Liver (tissue), 10 donors: ENCODE measurements at places on chromosomes 1 and 21. TPM values are rescaled to one million over a fixed set of nuclear protein-coding genes. Genes with fewer than 3 reads are reported as not detected.

DNA sequence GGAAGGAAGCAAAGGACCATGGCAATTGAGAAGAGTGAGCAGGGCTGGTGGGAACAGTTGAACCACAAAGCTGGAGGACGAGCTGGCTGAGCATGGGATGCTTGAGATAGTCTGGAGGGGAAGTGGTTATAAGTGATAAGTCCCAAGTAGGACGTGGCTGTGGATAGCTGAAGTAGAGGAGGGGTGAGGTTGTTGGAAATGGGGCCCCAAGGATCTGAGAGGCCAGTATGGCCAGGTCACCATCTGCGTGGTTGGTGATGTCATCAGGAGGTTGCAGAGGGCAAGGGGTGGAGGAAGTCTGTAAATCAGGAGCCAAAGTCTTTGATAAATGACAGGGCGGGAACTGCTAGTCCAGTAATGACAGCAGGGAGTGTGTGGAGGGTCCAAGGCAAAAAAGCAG, 11.0 kb upstream of the REN start:
- no peak for DNase-seq

GRCh38 chr1:164576291-164577271, 17.6 kb downstream of the PBX1 start:
- no peak for DNase-seq

DNA sequence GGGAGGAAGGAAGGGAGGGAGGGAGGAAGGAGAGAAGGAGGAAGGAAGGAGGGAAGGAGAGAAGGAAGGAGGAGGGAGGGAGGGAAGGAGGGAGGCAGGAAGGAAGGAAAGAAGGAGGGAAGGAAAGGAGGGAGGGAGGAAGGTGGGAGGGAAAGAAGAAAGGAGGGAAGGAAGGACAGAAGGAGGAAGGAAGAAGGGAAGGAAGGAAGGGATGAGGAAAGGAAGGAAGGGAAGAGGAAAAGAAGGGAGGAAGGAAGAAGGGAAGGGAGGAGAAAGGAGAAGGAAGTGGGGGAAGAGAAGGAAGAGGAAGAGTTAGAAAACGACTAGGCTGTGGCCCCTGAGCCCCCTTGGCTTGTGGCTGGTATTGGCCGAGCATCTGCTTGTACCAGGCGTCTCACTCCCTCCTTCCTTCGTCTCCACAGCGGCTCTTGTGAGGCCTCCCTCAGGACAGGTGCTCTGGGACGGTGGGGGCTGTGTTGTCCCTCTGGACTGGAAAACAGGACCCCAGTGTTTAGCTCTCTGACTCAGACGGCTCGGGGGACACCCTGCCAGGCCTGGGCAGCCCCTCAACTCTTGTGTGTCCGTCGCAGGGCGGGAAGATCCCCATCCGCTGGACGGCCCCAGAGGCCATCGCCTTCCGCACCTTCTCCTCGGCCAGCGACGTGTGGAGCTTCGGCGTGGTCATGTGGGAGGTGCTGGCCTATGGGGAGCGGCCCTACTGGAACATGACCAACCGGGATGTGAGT, 36.2 kb upstream of the C1QA start:
- DNase-seq: no peak

- no peak for DNase-seq
Measured at GRCh38 chr1:85033221-85033620, 15.1 kb downstream of the MCOLN3 start.

DNA sequence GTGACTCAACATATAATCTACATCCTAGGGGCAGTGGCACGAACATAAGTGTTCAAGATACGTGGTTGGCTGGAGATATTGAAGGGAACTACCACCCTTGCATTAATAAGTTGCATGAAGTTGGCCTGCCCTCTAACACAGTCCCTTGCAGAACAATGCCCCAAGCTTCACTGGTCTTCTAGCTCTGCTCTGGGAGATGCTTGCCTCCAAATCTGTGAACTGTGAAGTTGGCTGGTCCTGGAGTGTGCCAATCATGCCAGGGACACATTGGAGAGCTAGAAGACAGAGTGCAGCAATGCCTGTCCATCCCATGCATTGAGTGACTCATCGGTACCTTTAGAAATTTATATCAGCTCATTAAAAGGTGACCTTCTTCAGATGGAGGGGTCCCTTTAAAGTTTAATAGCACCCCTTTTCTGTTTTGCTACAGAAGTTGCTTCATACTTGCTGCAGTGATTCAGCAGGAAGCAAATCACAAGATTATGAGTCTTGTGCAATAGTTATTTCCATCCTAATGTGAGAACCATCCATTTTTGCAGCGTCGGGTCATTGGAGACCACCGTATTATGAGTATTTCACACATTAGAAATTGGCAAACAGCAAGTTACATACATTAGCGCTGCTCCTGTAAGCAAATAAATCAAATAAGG, 55.2 kb upstream of the KAZN start:
- DNase-seq: no peak

- DNase-seq: no peak
Measured at GRCh38 chr21:27112186-27112585, 145.3 kb upstream of the ADAMTS5 start.

GRCh38 chr1:83860490-83861221, 138.3 kb downstream of the TTLL7 start:
- peak; percentile 81 for DNase-seq

GRCh38 chr1:162265983-162266382, 110.7 kb downstream of the SPATA46 start:
- DNase-seq: no peak

- DNase-seq: no peak
Measured at GRCh38 chr1:207798847-207799246, 47.0 kb downstream of the CD46 start.

DNA sequence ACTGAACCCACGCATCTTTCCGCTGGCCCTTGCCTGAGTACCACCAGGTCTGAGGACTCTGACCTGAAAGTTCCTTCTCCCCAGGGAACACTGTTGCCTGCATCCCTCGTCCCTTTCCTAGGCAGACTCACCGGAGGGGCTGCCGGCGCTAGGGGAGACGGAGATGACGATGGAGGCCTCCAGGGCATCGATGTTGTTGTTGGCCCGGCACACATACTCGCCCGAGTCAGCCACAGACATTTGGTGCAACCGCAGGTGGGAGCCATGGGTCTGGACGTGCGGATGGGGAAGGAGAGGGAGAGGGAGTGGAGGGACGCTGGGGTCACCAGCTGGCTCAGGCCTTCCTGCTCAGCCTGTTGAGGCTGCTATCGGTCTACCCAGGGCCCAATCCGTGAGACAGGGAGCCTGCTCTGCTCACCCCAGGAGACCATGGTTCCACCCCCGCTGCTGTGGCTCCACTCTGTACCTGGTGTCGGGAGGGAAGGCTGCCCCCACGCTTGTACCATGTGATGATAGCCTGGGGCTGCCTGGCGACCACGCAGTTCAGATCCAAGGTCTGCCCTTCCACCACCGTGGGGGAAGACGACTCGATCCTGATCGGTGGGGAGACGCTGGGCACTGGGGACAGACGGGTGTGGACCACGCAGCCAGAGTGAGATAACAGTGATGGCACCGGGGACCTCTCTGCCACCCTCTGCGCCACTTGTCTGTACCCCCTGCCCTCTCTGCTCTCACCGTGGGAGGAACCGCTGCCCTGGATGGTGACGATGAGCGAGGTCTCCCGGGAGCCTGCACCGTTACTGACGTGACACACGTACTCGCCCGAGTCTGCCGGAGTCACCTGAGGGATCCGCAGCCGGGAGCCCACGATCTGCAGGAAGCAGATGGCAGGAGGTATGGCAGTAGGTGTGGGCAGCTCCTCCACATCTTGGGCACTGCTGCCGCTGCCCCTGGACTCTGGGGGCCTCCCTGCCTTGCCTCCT, 35.4 kb downstream of the LDLRAD2 start:
- no peak for DNase-seq

DNA sequence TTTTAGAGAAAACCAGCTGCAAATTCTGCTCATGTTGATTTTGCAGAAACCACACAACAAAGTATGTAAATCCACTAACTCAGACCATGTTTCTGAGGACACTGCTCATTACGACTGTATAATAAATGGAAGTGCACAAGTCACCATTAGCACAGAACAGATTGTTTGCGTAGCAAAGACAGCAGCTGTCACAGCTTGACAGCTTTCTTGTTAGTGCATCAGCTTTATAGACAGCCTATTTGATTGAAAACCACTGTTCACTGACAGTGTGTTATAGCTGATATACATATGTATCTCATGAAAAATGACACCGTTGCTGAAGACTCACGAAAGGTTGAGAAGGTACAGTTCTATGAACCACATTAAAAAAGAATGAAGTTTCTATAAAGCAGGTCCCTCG, 560.2 kb upstream of the ZRANB2 start:
- no peak for DNase-seq

DNA sequence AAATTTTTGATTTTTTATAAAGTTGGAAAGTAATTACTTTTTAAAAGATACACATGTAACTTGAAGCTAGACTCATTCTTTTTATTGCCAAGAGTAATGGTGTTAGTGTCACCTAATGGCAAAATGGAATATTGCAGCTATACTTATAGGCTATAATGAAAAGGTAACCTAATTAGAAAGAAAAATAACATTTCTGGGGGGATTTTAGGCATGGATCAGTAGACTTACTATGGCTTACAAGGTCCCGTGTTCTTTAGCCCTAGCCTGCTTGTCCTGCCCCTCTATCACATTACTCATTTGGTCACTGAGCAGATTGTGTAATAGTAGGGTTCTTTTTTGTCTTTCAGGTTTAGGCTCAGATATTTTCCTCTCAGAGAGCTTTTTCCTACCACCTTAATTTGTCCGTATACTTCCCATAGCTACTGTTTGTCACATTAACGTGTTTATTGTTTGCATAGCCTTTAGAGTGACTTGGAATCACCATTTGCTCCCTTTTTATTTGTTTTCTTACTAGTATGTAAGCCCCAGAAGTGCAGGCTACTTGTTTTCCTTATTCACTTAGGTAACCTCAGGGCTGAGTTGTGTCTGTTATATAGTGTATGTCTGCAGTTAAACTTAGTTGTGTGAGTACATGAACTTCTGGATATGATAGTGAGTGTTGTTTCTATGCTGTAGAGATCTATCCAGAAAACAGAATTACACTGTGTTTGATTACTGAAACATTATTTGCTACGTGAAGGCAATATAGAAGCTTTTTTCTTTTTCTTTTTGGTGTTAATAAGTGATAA, 58.7 kb downstream of the RABGAP1L start:
- no peak for DNase-seq

DNA sequence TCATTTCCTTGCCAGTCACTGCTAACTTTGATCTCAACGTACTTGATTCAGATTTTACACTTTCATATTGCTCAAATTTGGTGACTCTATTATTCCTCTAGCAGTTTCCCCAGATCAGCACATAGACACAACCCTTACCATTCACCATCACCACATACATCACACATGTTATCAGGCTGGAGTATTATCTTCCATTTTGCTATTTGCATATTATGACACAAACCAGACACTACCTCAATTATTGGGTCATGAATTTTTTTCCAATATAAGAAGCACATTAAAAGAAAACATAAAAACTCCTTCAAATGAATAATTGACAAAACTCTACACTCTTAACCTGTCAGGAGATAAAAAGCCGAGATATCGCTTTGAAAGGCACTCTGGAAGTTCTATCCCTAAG, 1166.7 kb upstream of the B3GALT2 start:
- no peak for DNase-seq

- DNase-seq: no peak
Measured at GRCh38 chr1:167431261-167431908, 86.9 kb downstream of the CD247 start.

GRCh38 chr1:225780630-225781029, 3.0 kb downstream of the SRP9 start:
- no peak for DNase-seq

GRCh38 chr1:87393445-87394085, 64.9 kb downstream of the LMO4 start:
- DNase-seq: no peak

DNA sequence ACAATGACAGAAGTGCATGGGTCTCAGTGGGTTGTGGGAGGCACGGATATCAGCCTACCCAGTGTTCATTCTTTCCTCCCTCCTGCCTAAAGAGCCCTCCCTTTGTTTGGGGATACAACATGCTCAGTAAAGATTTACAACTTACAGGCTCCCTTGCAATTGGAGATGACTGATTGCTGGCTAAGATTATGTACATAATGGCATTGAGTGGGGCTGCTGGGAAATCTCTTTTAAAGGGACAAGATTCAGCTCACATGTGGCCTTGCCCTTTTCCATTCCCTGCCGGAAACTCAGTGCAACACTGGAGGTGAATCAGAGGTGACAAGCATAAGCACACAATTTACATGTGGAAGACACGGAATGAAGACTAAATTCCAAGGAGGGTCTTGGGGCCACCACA, 83.7 kb upstream of the CHRM3 start:
- no peak for DNase-seq

GRCh38 chr1:114341856-114342255, 169.1 kb downstream of the TRIM33 start:
- DNase-seq: no peak

GRCh38 chr1:208476846-208477170, 232.6 kb upstream of the PLXNA2 start:
- DNase-seq: no peak

DNA sequence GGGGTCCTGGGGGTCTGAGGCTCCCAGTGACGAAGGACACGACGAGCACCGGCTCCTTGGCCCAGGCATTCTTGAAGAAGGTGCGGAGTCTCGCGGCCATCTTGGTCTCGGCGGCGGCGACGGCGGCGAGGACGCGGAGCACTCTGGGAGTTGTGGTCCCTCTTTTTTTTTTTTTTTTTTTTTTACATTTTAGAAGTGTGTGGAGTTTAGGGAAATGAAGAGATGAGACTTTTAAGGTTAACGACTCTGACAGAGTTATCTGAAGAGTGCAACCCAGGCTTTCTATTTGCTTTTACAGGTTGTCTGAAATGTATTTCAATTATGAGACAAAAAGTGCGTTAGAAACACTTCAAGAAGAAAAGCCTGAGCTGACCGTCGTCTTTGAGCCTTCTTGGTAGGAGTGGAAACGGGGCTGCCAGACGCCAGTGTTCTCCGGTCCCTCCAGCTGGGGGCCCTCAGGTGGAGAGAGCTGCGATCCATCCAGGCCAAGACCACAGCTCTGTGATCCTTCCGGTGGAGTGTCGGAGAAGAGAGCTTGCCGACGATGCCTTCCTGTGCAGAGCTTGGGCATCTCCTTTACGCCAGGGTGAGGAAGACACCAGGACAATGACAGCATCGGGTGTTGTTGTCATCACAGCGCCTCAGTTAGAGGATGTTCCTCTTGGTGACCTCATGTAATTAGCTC, 9.7 kb downstream of the OR2B11 start:
- no peak for DNase-seq

ZSWIM5 gene
- 1.7 TPM for total RNA-seq

TCHH gene
- 0.33 TPM for total RNA-seq

TSSK3 gene
- not detected for total RNA-seq

S100A9 gene
- total RNA-seq: 603 TPM

DNASE2B gene
- total RNA-seq: not detected

ZC3H11A gene
- 76.8 TPM for total RNA-seq

DOP1B gene
- 6.7 TPM for total RNA-seq

SIKE1 gene
- 40.4 TPM for total RNA-seq

FCRL4 gene
- not detected for total RNA-seq

OTUD3 gene
- total RNA-seq: 3.5 TPM

ADORA1 gene
- total RNA-seq: 1.1 TPM

CDCA8 gene
- 0.25 TPM for total RNA-seq

OR2T29 gene
- total RNA-seq: not detected

SH2D5 gene
- 0.05 TPM for total RNA-seq

XCL2 gene
- 0.92 TPM for total RNA-seq

ACOT7 gene
- total RNA-seq: 11.0 TPM
